HS-27A (cell line): ENCODE measurements at places on chromosomes 11 and 22.
A peak's percentile ranks its signal among the peaks of the same experiment; 100 is the strongest.

DNA sequence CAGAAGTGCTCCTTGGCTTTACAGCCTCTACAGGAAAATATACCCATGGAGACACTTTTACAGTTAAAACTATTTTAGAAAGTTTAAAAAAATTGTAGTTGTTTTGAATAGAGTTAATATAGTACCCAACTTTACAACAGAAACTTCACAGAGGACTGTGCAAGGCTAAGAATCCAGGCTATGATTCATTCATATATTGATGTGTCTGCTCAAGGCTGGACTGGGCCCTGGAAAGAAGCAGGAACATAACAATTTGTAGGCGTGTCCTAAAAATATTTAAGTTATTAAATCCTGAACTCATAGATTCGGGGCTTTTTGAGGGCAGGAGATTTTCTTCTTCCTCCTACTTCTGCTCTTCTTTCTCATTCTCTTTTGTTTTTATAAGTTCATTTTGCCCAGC lies 291.5 kb upstream of the CCDC179 start:
- DNase-seq, result no peak

GRCh38 chr11:86483940-86484794 lies 109.5 kb downstream of the CCDC81 start:
- DNase-seq, result peak; percentile 91

DNA sequence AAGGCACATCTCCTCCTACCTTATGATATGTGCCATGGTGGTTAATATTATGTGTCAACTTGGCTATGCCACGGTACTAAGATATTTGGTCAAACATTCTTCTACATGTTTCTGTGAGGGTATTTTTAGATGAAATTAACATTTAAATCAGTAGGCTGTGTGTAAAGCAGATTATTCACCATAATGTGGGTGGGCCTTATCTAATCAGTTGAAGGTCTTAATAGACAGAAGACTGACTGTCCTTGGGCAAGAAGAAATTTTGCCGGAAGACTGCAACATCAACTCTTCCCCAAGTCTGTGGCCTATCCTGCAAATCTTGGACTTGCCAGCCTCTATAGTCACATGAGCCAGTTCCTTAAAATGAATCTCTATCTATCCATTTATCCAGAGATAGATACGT lies 380.1 kb upstream of the DDI1 start:
- no peak for DNase-seq

DNA sequence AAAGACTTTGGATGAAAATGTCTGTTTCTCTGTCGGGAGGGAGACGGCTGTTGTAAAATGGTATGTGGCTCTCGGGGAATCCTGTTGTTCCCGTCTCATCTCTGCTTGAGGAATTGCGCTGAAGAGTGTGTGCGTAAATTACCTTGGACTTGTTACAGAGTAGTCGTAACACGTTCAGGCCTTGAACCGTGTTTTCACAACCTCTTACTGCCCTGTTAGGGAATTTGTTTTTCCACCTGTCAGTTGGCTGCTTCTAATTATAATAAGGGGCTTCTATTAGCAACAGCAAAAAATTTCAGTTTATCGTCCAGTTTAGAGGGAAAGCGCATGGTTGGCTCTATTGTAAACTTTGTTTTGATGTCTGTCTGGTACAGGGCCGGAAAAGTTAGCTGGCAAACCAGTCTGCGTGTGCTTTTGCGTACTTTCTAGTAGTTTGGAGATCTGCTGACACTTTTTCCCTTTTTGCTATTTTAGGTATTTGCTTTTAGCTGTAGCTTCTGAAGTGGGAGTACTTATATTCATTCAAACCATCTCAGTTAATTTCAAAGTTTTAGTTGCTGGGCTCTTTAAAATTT lies 1.5 kb downstream of the HIPK3 start:
- peak; percentile 54 for DNase-seq

- DNase-seq, result no peak
These were observed 138.1 kb downstream of the SLC1A2 start for GRCh38 chr11:35281169-35281688.
